ENCODE measurements at places on chromosomes 7 and 10.

DNA sequence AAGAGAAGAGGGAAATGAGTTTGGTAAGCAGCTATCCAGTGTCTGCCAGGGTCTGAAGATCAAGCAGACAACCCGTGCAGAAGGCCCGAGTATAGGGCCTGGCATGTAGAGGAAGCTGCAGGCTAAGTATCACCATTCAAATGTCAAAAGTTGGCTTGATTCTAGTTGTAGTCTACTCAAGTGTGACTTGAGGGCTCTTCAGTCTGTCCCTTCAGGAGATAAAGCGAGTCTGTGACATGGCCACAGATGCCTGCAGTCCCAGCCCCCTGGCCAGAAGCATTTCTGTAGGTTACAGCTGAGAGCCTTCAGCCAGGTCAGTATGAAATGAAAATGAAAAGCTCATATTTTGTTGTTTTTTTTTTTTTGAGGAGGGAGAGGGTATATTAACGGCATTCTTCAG is 97.8 kb upstream of the EEPD1 start:
- DNase-seq = no peak

GRCh38 chr7:7798510-7798909 is 80.1 kb upstream of the RPA3 start:
- no peak for DNase-seq

DNA sequence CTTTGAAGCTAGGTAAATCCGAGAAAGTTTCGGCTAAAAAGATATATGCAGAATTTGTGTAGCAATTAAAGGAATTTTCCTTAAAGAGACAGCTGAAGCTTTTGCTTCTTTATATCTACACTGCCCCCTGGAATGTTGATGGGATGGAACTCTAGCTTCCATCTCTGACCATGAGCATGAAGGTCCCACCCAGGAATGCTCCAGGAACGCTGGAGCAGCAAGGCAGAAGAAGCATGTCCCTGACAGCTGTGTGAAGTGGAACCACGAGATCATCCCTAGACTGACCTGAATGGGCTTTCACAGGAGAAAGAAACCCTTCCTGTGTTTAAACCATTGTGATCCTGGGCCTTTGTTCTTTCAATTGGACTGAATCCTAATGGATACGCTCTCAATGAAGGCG is 99.7 kb upstream of the NOBOX start:
- no peak for DNase-seq

GRCh38 chr7:15507171-15507570 is 54.6 kb downstream of the AGMO start:
- DNase-seq = no peak

- DNase-seq = no peak
Measured at GRCh38 chr10:29412485-29412884, 123.6 kb downstream of the LYZL1 start.

DNA sequence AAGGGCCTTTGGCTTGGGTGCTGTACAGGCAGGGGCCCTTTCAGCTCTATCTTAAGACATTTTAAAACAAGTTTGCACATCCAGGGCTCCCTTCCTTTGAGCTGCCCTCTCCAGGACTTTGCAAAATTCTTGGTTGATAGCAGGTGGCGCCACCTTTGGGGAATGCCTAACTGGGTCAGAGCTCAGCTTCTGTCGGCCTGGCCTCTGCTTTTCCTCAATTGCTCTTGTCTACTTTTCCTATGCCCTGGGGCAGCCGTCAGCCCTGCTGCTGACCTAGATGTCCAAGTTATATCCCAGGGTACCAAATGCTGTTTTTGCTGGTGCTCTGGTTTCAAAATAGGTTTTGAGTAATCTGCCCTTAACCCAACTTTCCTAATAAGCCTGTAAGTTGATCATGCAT is 65.8 kb downstream of the APBB1IP start:
- no peak for DNase-seq

GRCh38 chr7:26912338-26912737 is 47.9 kb upstream of the SKAP2 start:
- DNase-seq = no peak

DNA sequence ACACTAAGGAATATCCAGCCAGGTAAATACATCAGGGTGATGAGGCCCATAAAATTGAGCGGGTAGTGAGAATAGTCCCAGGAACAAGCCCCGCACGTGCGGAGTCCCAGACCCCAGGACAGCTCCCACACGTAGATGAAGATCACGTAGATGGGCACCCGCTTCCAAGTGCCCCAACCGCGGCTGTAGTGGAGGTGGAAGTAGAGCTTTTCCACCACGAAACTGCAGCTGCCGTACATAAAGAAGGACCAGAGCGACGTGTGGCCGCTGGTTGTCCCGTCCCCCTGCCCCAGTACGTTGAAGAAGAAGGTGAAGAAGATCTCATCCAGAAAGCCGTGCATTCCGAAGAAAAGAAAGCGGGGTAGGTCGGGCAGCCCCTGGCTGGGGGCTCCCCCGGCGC is 948 bp downstream of the TMEM229A start:
- no peak for DNase-seq

GRCh38 chr7:5403442-5403841 is 20.2 kb downstream of the TNRC18 start:
- no peak for DNase-seq

DNA sequence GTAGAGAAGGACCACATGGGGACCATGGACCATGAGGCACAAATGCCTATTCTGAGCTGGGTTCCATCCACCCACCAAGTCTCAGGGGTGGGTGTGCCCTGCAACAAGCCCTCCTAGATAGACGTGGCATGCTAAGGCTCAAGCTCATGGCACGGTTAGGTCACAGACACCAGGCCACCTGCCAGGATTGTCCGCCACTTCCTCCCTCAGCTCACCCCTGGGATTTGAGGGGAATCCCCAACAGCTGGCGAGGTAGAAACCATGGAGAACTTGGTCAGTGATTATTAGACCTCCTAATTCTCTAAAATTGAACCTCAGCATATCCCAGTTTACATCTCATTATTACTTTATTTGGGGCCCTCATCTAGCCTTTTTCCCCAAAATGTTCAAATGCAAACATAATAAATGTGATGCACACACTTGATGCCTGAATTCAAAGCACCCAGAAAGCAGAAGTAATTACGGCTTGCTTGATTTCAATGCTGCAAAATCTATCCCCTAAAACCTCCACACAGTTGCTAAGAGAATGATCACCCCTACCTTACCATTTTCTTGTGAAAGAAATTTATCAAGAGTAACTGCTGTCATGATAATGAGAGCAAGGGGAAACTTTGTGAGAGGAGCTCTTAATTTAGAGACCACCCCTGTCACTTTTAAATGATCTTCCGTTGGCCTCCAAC is 366.6 kb upstream of the PFKP start:
- no peak for DNase-seq
